ENCODE measurements at places on chromosomes 1 and 21.

DNA sequence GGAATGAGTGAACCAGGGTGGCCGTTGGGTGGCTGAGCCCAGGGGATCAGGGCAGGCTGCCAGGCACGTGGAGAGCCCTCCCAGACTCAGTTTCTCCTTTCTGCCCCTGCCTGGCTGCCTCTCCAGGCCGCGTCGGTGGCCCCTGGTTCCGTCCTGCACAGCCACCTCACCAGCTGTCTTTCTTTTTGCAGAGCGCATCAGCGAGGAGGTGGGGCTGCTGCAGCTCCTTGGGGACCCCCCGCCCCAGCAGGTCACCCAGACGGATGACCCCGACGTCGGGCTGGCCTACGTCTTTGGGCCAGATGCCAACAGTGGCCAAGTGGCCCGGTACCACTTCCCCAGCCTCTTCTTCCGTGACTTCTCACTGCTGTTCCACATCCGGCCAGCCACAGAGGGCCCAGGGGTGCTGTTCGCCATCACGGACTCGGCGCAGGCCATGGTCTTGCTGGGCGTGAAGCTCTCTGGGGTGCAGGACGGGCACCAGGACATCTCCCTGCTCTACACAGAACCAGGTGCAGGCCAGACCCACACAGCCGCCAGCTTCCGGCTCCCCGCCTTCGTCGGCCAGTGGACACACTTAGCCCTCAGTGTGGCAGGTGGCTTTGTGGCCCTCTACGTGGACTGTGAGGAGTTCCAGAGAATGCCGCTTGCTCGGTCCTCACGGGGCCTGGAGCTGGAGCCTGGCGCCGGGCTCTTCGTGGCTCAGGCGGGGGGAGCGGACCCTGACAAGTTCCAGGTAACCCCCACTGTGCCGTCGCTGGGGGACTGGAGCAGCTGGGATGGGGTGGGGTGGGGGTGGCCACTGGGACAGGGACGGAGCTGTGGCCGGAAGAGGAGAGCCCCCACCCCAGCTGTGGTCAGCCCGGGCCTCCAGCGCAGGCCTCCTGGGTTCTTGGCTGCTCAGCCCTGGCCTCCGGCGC, 63.3 kb downstream of the COL18A1 start:
- no peak for DNase-seq

DNA sequence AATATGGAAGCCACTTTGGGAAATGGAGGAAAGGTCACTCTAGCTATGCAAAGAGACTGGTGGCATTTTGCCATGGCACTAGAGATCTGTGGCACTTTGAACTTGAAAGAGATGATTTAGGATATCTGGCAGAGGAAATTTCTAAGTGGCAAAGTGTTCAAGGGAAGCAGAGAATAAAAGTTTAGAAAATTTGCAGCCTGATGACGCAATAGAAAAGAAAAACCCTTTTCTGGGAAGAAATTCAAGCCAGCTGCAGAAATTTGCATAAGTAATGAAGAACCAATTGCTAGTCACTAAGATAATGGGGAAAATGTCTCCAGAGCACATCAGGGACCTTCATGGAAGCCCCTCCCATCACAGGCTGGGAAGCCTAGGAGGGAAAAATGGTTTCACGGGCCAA, 191.1 kb upstream of the B3GALT2 start:
- no peak for DNase-seq

- DNase-seq, result no peak
These were observed 41.0 kb upstream of the DR1 start for GRCh38 chr1:93304716-93305138.

DNA sequence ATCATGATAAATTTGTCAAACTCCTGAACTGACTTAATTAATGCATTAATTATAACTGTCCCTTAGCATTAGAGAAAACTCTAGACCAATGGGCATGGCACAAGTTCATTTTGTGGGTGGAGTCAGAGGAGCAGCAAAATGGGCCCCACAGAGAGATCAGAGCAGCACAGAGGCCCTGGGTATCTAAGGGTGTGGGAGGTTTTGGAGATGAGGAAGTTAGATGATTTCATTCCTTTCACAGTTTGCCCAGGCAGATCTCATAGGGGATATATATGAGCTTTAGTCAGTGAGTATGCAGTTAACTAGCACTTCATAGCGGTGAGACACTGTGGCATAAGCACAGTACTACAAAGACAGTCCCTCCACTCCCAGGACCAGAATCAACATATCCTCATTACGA, 117.3 kb downstream of the MAB21L3 start:
- DNase-seq, result no peak

DNA sequence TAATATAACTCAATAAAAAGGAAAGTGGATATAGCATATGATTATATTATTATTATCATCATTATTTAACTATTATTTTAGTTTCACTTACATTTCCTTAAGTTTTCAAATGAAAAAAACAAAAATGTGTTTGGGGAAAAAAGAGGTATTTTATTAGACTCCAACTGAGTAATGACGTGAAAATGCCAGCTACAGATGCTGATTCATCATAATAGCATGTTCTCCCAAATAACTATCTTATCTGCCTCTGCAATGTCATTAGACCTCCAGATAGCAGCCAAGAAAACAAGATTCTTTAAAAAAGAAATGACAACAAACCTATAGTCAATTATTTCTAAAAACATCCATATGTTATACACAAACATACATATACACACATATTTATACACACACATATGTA, 1071.9 kb upstream of the TMPRSS15 start:
- no peak for DNase-seq

- DNase-seq, result no peak
These were observed 7.8 kb upstream of the ACTRT2 start for GRCh38 chr1:3013371-3014049.

DNA sequence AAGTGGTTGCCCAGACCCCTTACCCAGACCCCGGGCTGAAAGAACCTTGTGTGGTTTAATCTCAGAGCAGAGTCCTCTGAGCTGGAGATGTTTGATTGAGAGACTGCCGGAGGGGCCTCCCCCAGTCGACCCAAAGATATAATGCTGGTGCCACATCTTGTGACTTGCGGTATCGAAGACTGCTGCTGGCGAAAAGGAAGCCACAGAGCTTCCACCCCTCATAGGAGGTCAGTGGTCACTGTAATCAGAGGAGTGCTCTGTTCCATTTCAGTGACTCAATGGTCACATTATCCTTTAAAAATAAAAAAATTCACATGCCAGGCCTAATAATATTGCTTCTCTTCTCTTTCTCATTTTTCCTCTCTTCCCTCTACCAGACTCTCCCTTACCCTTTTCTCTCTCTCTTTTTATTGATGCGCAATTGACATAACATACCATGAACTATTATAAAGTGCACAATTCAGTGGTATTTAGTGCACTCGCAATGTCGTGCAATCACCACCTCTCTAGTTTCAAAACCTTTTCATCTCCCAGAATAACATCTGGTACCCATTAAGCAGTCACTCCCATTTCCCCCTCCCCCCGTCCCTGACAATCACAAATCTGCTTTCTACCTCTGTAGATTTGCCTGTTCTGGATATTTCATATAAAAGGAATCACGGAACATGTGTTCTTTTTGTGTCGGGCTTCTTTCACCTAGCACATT, 52.6 kb upstream of the LYST start:
- no peak for DNase-seq

DNA sequence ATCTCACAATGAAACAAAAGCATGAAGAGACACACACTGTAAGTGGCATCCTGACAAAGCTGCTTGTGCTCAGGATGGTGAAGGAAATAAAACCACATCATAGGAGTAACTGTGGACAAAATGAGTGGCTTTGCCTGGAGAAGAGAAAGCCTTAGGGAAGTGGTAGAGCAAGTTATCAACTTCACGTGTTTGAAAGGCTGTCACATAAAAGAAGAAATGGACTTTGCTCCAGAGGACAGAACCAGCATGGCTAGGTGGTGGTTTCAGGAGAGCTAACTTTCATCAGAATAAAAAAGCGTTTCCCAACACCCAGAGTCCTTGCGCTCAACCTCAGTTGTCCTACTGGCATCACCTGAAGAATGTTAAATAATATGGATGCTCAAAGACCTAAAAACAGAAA, 139.9 kb downstream of the SETD4 start:
- DNase-seq, result no peak

DNA sequence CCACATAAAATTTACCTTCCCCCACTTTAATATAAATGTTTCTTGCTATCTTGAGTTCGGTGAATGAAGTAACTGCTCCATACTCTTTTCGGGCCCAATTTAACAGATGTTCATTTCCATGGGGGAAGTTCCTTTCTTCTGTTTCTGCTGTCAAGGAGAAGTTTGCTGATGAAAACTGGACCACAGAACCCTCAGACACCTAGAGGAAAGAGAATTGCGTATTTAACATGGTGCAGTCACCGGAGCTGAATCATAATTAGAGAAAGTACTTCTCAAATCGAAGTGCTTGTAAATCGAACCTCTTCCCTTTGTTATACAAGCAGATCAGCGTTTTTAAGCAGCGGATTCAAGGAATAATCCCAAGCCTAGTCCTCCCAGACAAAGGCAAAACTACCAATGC, 151.2 kb downstream of the TGFBR3 start:
- DNase-seq, result no peak

- DNase-seq, result no peak
These were observed 48.5 kb downstream of the GNG4 start for GRCh38 chr1:235601104-235601503.

GRCh38 chr1:214989341-214989740, 93.2 kb upstream of the KCNK2 start:
- DNase-seq, result no peak

DNA sequence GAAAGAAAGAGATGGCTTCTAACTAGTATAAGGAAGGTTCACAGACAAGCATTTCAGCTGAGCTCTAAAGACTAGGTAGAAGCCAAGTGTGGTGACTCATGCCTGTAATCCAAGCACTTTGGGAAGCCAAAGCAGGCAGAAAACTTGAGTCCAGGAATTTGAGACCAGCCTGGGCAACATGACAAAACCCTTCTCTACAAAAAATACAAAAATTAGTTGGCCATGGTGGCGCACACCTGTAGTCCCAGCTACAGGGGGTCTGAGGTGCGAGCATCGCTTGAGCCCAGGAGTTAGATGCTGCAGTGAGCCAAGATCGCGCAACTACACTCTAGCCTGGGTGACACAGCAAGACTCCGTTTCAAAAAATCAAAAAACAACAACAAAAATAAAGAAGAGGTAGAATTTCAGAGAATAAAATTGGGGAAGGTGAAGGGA, 27.8 kb downstream of the FBXO42 start:
- no peak for DNase-seq

GRCh38 chr1:11157867-11158266, 31.3 kb upstream of the ANGPTL7 start:
- DNase-seq, result no peak

- DNase-seq, result no peak
These were observed 7.2 kb upstream of the XCL2 start for GRCh38 chr1:168550971-168551370.

DNA sequence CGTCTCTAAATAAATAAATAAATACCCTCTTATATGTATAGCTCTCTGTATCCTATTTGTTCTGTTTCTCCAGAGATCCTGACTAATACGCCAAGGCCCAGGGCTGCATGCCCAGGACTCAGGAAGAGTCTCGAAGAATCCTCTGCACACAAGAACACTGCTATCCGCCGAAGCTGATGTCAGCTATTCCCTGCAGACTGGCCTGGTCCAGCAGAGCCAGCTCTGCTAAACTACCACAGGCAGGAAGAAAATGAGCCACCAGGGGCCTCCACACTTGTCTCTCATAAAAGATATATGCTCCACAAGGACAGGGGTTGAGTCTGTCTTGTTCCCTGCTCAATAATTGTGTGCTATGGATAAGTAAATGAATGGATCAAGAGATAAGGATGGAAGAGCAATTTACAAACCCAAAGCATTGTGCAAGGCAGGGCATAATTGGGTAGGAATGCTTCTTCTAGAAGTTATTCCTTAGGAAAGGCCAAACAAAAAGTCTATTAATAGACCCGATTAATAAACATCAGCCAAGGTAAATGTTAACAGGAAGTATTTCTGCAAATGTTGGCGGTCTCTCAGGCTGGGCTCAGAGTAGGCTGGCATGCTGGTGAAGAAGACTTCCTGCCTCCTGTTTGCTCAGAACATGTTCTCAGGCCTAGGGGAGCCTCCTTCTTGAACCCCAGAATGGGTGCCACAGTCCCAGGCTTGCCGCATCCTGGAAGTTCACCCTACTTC, 26.3 kb upstream of the MAN1C1 start:
- no peak for DNase-seq

DNA sequence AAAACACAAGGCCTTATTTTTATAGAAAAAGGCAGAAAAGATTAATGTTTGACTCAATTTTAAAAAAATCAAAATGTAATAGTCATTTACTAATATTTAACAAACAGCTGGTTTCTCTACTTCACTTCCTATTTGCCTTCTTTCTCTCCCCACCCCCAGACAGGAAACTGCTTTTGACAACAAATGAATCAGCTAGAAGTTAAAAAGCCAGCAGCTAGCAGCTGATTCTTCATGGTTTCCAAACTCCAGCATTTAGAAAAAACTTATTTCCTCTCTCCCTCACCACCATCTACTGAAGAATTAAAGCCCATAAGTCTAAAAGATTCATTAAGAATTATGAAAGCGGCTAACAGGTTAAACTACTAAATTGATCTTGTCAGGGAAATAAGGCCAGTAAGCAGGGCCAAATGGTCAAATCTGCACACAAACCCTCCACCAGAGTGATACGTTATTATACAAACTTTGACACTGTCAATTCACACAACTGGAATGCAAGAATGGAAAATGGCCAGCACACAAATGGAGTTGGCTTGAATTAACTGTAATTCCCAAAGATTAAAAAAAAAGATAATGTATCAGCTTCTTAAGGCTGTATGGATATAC, 4.0 kb downstream of the WDR26 start:
- DNase-seq, result no peak

DNA sequence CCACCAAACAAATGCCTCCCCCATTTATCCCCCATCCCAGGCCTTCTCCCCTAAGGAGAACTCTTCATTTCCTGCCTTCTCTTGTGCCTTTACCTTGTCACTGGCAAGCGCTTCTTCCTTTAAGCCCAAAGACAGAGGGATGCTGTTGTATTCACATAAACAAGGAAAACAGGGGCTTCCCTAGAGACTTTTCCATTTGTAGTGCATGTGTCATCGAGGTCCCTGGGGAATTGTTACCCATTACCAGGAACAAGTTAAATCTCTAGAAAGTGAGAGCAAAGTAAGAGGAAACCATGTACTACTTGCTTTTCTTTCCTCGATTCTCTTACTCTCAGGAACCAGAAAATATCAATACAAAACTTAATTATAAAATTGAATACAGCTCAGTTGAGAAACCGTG, 114.4 kb upstream of the DPT start:
- no peak for DNase-seq

DNA sequence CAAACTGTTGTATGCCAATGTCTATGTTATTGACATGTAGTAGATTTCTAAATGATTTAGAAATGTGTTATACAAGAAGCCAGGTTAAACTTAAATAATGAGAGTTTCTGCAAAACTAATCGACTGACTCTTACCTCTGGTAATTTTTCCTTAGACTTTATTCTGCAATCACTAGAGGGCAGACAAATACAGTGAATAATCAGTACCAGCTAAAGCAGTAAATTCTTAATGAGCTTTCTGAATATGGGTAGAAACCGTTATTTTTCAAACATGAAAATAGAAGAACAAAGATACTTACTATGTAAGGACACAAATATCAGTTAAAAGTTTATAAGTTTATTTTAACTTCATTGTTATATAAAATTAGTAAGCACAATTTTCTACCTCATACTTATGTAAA, 97.9 kb upstream of the RGS1 start:
- DNase-seq, result no peak

- DNase-seq, result no peak
These were observed 45.3 kb downstream of the DIP2A start for GRCh38 chr21:46503922-46504550.

GRCh38 chr21:15645830-15646229, 84.0 kb upstream of the USP25 start:
- DNase-seq, result no peak

- no peak for DNase-seq
These were observed 134.6 kb upstream of the ARHGEF16 start for GRCh38 chr1:3319874-3320245.

GRCh38 chr1:208100906-208101305, 143.3 kb downstream of the PLXNA2 start:
- DNase-seq, result no peak

Data from stimulated activated CD8-positive, alpha-beta memory T cell treated with anti-CD3 and anti-CD28 coated beads, Interleukin-15, amount 100 ng/mL, for 24 hours (primary cell).